ENCODE measurements at places on chromosomes 6 and 20.

DNA sequence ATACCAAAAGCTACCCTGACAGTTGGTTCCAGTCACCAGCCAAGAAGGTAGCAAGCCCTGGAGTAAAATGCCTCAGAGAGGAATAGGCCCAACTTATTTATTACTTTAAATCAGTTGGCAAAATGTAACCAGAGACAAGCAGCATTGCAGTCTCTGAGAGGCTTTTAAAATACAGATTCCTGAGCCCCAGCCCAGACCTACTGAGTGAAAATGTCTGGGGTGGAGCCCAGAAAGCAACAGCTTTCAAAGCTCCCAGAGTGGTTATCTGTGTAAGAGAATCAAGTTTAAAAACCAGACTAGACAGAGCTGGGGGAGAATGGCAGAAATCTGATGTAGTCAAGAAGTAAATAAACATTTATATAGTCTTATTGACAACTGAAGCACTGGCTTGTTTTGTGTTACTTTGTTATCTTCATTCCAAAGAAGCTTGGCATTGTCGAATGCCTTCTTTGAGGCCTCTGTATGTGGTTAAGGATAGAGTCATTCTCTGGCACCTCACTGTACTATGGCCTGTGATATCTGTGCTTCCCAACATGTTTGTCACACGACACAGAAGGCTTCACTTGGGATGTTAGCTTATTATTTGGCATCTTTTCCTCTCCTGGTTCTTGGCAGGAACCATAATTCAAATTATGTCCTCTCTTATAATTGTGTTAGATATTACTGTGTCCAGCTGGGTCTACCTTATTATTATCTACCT, 313.5 kb downstream of the SLC35F1 start:
- DNase-seq = no peak

DNA sequence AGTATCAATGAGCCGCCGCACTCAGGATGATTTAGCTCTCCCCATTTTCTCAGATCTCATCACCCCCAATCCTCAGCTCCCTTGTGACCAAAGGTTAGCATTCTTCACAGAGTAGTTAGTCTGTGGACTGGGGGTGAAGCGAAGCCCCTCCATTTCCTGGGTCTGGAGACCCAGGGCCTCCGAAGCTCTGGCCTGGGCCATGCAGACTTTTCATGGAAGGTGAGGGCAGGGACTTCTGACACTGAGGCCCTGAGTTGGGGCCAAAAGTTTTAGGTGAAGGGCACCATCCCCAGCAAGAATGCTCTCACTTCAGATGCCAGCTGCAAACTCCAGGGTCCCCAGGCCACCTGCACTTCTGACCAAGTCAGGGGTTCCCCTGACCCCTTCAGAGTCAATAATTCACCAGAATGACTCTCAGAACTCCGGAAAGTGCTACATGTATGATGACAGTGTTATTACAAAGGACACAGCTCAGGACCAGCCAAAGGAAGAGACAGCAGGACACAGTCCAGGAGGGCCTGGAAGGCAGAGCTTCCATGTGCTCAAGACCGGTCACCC, 65.7 kb upstream of the DUSP22 start:
- DNase-seq = no peak

- no peak for DNase-seq
These were observed 151.7 kb downstream of the KIF6 start for GRCh38 chr6:39573541-39573940.

- no peak for DNase-seq
These were observed 4.5 kb upstream of the MYT1 start for GRCh38 chr20:64159711-64160110.

DNA sequence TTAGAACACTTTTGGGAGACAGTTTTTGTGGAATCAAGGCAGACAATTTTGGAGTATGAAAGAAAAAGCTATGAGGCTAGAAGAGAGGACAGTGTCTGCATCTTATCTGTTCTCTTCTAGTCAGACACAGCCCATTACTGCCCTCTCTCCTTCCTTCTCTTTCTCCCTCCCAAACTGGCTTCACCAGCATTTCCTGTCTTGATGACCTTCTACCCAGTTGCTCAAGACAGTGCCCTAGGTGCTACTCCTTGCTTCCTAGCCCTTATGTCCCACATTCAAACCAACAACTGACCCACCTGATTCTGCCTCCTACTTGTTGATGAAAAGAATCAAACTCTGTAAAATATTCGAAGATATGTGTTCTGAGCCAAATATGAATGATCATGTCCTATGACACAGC, 116.4 kb upstream of the RIPOR2 start:
- DNase-seq = no peak

Measured in activated CD8-positive, alpha-beta T cell treated with anti-CD3 and anti-CD28 coated beads, Interleukin-2, amount 10 ng/mL, durations not matched to agents 7 days and 5 days (primary cell).